ENCODE measurements at places on chromosomes 4 and X.

- DNase-seq = no peak
These were observed 41.7 kb downstream of the KDR start for GRCh38 chr4:55083735-55084134.

- no peak for DNase-seq
These were observed 113.4 kb downstream of the PJA1 start for GRCh38 chrX:69051901-69052300.

DNA sequence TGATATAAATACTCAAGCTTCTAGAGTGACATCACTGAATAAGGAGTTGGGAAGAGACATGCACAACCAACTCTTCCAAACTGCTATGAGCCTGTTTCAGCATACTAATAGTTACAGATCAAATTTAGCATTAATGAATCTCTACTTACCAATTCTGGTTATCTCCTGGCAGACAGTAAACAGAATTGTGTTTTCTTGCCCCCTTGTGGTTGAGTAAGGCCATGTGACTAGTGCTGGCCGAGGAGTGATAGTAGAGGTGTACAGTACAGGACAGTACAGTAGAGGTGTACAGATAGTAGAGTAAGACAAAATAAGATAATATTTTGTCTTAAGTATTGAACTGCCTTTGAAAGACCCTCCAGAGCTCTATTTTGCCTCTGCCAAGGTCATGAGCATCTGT, 681.4 kb downstream of the GABRG1 start:
- DNase-seq = no peak

DNA sequence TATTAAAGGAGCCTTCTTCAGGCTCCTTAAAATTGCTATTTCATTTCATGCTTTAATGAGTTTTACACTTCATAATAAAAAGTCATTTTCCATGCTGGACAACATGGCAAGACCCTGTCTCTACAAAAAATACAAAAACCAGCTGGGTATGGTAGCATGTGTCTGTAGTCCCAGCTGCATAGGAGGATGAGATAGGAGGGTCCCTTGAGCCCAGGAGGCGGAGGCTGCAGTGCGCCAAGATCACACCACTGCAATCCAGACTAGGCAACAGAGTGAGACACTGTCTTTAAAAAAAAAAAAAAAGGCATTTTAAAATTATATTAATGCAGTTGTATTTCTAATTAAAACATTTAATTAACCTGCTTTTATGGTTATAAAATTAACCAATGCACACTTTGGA, 49.2 kb downstream of the PDS5A start:
- no peak for DNase-seq

- DNase-seq = no peak
These were observed 188.8 kb downstream of the CRLF2 start for GRCh38 chrX:1023676-1024075.

DNA sequence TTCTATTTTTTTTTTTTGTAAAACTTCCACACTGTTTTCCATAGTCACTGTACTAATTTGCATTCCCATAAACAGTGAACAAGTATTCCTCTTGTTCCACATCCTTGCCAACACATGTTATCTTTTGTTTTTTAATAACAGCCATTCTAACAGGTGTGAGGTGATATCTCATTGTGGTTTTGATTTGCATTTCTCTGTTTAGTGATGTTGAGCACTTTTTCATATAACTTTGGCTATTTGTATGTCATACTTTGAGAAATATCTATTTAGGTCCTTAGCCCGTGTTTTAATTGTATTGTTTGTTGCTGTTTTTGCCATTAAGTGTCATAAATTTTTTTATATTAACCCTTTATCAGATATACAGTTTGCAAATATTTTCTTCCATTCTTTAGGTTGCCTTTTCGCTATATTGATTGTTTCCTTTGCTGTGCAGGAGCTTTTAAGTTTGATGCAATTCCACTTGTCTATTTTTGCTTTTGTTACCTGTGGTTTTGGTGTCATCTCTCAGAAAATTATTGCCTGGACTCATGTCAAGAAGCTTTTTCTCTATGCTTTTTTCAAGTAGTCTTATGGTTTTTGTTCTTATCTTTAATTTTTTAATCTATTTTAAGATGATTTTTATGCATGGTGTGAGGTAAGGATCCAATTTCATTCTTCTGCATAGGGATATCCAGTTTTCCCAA, 27.9 kb upstream of the NDNF start:
- no peak for DNase-seq

DNA sequence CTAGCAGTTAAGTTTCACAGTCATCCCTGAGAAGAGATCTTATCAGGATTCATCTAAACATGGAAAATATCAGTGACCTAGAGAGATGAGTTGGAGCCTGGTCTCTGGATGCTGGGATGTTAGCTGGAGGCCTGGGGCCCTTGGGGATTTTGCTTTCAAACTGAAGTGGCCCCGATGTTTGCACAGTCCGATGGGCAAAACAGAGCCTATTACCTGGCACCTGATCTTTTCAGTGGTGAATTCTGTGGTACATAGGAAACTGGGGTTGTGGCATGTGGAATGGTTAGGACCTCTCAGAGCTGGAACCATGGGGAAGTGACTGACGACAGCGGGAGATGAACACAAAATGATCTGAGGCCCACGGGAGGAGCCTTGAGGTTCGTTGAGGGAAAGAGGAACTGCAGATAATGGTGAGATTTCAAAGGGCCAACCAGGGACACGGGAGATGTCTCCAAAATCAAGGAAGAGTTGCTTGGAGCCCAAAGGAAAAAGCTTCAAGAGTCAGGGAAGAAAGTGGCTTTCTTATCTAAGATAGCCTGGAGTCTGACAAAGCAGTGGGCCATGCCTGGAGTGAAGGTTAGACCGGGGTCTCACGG, 17.8 kb upstream of the TENM3 start:
- no peak for DNase-seq

DNA sequence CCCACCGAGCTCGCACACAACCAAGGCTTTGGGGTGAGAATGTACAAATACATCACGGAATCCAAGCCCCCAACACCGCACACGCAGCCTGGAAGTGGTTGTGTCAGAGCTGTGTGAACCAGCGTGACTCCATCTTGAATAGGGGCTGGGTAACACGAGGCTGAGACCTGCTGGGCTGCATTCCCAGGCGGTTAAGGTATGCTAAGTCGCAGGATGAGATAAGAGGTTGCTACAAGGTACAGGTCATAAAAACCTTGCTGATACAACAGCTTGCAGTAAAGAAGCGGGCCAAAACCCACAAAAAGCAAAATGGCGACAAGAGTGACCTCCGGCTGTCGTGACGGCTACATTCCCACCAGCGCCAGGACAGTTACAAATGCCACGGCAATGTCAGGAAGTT, 258.4 kb downstream of the DHRSX start:
- no peak for DNase-seq

GRCh38 chrX:150269605-150270254, 93.4 kb upstream of the MAMLD1 start:
- no peak for DNase-seq

- DNase-seq = no peak
These were observed 97.5 kb upstream of the CBR4 start for GRCh38 chr4:169107528-169107927.
